ENCODE measurements at places on chromosomes 5 and 9. TPM values are rescaled to one million over a fixed set of nuclear protein-coding genes. Genes with fewer than 3 reads are reported as not detected.

CENPH gene
- total RNA-seq, result 36.1 TPM

GRCh38 chr9:75185585-75186170 lies 97.4 kb downstream of the OSTF1 start:
- DNase-seq, result peak; percentile 30

DNA sequence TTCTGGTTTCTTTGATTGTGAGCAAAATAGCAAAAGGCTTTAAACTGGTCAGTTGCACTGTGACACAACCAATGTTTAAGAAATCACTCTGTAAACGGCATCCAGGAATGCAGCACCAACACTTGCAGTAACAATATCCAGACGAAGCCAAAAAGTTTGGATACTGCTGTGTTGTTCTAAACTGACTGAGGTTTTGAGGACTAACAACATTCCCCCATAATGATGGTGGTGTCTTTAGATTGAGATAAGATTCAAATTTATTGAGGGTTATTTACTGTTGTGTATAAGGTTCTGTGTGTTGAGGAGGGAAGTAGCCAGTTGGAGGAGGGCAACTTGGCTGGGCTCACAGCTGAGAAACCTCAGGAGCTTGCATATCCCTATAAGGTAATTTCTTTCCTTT lies 353.6 kb downstream of the BNC2 start:
- no peak for DNase-seq

GRCh38 chr5:133421394-133421793 lies 190.9 kb downstream of the FSTL4 start:
- no peak for DNase-seq

DNA sequence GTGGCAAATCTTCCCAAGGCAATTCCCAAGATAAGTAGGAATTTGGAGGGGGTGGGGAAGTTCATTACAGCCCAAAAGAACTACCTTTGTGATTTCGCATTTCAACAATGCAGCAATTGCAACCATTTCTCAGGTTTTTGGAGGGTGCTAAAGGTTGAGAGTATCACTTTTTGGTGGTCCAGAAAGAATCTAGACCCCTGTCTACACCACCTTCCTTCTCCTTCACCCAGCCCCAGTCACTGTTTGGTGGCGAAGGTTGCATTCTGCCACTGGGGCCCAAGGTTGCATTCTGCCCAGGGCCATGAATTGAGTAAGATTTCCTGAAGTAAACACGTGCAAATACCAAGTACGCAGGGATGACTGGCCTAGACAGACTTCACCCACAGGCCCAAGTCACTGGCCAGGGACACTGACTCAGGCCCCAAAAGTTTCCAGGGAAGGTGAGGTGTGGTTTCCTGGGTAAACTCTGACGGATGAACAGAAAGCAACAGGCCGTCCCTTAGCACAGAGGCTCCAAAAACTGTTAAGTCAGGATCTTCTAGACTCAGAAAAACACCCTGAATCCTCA lies 5.7 kb downstream of the PDE6A start:
- no peak for DNase-seq

GRCh38 chr9:113989017-113989713 lies 88.9 kb downstream of the AMBP start:
- no peak for DNase-seq

- no peak for DNase-seq
These were observed 97.8 kb upstream of the RUFY1 start for GRCh38 chr5:179452356-179453230.

GRCh38 chr5:94385767-94386166 lies 232.6 kb downstream of the KIAA0825 start:
- DNase-seq, result no peak

GRCh38 chr9:86350006-86350760 lies 4.0 kb downstream of the TUT7 start:
- no peak for DNase-seq
